ENCODE measurements at places on chromosomes 7 and 10. TPM values are rescaled to one million over a fixed set of nuclear protein-coding genes. Genes with fewer than 3 reads are reported as not detected.

DNA sequence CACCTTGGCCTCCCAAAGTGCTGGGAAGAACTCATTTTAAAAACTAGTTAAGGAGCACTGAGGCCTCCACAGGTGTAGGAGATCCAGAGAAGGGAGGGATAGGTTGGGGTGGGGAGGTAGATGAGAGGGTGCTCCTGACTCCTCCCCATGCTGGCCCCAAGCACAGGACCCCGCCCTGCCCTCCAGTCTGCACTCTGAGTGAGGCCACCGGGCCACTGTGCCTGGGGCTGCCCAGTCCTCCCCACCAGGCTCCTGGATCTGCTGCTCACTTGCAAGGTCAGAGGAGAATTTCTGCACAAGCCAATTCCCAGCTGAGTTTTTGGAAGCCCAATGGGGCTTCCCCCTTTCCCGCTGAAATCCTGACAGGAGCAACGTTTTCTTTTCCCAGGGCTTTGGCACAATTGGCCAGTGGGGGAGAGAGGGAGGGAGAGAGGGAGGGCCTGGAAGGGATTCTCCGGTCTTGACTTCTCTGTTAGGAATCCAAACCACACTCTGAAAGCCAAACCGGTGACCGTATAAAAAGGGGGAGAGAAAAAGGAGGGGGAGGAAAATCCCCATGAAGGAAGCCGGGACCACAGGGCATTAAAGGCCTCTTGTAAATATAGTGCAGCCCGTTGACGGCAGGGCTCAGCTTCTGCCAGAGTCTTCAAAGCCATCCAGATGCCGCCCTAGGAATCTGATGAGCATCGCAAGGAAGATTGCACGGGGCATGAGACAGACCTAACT, 116.2 kb downstream of the SH3PXD2A start:
- DNase-seq = peak; percentile 94

DNA sequence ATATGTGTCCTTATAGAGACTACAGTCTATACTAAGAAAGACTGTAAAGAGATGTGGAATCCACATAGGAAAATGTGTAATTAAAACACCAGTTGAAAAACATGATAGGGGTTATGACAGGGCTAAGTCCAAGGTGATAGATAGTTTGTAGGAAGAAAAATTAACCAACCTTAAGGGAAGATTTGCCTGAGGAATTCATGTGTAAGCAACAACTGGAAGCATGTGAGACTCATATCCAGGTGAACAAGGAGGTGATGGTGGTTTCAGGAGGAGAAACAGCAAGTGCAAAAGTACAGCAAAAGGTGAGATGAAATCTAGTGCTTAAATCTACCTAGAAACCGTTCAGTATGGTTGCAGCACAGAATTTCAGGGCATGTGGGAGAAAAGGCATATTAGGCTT, 216.7 kb upstream of the ETV1 start:
- no peak for DNase-seq

DNA sequence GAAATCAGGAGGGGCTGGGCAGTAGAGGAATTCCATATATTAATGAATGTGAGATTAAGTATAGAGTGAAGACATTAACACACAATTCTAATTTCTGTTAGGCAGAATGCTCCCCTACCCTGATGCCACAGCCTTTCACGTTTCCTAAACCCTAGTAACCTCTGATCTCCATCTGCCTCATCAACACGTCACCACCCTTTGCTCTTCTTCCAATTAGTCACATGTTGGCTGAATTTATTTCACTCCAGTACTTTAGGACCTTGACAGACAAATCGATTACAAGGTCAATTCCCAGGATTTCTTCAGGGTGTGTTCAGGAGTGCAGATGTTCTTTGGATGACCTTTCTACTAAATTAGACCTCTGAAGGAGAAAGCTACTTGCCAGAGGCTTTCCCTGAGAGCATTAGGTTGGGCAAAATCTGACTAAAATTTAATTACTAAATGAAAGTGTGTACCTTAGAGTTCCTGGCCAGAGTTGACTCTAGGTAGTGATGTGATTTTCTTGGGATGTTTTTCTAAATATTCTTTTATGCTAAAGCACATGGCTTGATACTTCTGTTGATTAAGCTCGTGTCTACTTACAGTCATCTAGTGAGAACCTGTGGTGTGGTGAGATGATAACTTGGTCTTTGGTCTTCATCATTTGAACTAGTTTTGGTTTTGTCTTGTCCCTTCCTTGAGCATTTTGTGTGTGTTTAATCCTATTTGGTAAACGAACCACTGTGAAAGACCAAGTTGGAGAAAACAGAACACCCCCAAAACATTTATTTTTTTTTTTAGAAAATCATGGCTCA, 12.7 kb downstream of the AGR2 start:
- no peak for DNase-seq

GRCh38 chr10:132802694-132803320, 16.9 kb upstream of the NKX6-2 start:
- no peak for DNase-seq

- DNase-seq = peak; percentile 55
These were observed 40.1 kb downstream of the KCNH2 start for GRCh38 chr7:150937848-150938561.

DNA sequence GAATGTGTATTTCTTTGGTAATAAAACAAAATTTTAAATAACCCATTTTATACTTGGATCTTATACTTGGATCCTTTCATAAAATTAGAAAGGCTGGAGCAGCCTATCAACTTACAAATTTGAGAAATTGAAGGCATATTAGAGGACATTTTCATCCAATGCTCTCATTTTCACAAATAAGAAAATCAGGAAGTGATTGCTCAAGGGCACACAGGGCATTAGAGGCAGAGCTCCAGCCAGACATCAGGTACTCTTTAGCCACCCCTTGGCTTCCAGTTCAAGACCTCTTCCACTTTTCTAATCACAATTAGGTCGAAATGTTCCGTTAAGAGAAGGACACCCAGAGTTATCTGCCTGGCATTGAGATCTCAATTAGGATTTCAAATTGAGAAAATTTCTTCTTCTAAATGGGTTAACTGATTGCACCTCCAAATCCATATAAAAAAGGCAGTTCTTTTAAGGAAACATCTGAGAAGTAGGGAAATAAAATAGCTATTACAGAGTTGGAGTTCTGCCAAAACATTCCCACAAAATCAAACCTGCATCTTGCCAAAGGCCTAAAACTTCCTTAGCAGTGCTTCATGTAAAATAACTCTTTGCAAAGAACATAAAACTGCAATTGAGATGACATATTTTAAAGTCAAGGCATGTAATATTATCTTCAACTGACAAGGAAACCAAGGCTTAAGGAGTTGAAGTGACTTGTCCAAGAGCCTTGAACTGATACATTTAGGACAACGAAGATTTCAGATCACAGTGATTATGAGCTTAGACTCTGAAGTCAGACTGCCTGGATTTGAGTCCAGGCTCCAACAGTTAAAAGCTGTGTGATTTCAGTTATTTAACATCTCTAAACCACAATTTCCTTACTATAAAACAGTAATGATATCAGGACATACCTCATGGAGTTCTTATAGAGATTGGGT, 2.4 kb downstream of the ACTA2 start:
- DNase-seq = no peak

GRCh38 chr7:71925663-71926062, 486.5 kb downstream of the CALN1 start:
- no peak for DNase-seq

GRCh38 chr7:101362334-101363195, at the start of gene COL26A1:
TSS of gene COL26A1 (plus strand) at chr7:101362875. CDS start at chr7:101363033, 158 bp downstream.
- DNase-seq = no peak

DNA sequence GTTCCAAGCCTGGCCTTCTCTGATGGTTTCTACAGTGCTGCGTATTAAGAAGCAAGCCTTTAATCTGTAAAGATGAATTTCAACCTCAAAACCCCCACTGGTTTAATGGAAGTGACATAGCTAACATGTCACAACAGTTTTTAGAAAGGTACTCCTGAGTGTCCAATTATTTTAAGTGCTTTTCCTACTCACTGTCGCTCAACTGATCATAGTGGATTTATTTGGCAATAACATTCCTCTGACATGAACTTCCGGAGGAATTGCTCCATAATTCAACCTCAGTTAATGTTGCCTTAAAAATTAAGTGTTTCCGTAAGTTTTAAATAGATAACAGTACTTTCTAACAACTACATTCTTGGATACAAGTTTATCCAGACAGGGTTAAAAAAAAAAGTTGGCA, 57.5 kb downstream of the AGMO start:
- no peak for DNase-seq

DNA sequence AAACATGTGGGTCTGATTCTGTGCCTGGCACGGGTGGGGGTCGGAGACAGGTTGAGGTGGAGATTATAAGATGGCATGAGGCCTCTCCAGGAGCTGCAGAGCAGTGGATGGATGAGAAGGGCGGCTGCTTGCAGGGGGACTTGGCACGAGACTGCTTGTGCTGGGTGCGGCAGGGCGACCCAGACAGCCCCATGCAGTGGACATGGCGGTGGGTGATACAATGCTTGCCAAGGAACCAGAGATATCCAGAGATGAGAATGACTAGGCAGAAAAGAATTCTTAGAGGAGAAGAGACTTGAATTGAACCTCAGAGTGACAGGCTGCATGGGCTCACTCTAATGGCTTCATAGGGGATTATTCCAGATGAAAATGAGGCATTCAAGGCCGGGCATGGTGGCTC, 145.4 kb downstream of the NEURL1 start:
- peak; percentile 49 for DNase-seq

- DNase-seq = no peak
These were observed 612.4 kb downstream of the ANKRD7 start for GRCh38 chr7:118836933-118837332.

DNA sequence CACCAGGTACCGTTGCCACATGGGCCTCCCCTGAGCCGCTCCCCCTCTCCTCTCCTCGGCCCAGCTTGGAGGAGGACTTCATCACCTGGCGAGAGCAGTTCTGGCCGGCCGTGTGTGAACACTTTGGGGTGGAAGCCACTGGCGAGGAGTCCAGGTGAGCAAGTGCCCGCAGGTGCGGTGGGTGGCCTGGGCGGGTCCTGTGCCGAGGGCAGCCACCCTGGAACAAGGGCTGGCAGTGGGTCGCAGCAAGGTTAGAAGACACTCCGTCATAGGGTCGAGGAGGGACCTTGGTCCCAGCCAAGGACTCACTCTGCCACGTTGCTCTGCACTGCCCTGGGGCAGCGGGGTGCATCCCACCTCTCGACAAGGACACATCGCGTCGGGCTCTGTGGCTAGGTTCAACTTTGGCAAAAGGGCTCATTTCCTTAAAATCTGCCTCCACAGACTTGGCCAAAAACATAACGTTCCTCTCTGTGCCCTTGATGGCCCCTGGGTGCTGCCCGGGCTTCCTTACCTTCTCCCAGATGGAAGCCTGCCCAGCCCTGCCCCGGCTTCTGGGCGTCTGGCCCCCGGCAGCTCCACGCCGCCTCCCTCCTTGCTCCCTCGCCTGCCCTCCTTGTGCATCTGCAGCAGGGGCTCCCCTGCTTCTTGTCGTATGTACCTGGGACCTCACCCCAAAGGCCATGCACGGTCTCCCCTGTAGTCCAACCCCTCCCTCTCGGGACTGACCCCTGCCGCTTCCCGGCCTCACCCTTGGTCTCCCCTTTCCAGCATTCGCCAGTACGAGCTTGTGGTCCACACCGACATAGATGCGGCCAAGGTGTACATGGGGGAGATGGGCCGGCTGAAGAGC, 12.7 kb downstream of the TMEM120A start:
- DNase-seq = no peak

DNA sequence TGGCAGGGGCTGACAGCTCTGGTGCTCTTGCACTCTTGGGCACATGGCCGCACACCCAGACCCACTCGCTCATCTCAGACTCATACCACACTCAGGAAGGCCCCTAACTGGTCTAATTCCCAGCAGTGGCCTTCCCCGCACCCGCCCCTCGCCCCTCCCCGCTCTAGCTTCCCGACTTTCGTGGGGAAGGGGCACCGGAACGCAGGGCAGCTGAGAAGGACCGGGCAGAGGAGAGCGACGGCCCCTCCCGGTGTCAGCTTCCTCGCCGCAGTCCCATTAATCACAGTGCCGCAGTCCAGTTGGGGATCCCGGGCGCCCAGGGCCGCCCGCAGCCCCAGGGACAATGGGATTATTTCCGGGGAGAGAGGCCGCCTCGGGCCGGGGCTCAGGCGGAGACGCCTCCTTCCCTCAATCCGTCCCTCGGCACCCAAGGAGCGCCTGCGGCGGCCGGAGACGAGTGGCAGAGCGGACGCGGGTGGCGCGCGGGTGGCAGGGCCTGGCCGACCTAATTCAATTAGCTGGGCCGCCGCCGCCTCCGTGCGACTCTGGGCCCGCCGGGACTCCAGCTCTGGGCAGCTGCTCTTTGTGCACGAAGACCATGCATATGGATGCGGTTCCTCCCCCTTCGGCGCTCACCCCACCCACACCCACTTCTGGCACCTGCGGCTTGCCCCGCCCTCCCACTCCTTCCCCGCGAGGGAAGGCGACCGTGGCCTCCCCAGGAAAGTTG, 7.8 kb upstream of the TLX1 start:
- no peak for DNase-seq

DNA sequence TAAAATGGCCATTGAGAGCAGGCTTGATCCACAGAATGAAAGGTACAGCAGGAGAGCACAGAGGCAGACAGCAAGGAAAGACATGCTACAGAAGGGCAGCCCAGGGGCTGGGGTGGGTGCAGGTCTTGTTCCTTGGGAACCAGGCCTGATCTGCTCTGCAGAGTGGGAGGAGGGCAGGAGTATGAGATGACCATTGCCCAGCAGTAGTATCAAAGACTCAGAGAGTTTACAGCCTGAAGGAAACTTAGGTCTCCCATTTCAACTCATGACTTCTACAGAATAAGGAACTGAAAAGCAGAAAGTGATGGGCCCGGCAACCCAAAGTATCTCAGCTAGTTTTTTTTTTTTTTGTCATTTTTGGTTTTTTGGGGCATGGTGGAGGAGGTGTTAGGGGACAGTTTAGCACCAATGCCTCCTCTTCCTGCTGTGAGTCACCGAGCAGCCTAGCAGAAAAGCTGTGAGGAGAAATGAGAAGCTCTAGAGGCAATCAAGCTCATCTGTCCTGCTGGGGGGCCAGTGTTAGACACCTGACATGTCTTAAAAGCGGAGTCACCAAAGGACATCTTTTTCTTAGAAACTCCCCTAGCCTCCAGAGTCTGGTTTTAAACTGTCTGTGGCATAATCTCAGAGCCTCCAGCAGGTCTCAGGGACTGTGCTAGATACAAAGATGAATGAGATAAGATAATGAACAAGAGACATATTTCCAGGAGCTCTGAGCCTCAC, 34.3 kb upstream of the HERPUD2 start:
- no peak for DNase-seq

- peak; percentile 69 for DNase-seq
These were observed at the start of gene TSPAN14 for GRCh38 chr10:80453842-80454512. TSS of gene TSPAN14 (plus strand) at chr10:80454310. CDS start at chr10:80489234, 34,924 bp downstream.

DNA sequence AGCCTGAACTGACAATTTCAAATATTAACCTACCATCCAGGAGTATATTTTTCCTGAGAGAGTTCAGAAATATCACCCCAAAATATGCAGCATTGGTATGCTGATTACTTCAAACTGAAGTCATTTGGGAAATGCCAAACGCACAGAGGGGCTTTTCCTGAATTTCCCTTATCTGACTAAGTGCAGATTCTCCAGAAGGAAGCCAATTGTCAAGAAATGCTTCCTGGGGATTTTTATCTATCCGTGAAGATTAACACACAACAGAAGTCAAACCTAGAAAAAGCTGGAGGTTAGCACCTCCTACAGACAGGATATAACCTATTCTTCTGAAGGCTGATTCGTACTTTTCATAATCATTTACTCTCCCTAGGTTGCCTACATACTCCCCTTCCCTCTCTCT, 91.0 kb downstream of the AKR1D1 start:
- DNase-seq = no peak

- no peak for DNase-seq
These were observed 14.0 kb downstream of the IMPDH1 start for GRCh38 chr7:128395748-128396147.

The ARHGAP12 gene
- 24.9 TPM for total RNA-seq

The TRIM50 gene
- total RNA-seq = not detected

The WNT8B gene
- not detected for total RNA-seq

The KIAA1217 gene
- 43.5 TPM for total RNA-seq

All from astrocyte (in vitro differentiated cells and primary cell).